Tibial nerve (tissue), 4 donors: ENCODE measurements at places on chromosomes 16 and 17. TPM values are rescaled to one million over a fixed set of nuclear protein-coding genes. Genes with fewer than 3 reads are reported as not detected.

The EPX gene
- total RNA-seq, result not detected

- DNase-seq, result no peak
These were observed 1471.7 kb downstream of the CDH8 start for GRCh38 chr16:60564588-60564987.

DNA sequence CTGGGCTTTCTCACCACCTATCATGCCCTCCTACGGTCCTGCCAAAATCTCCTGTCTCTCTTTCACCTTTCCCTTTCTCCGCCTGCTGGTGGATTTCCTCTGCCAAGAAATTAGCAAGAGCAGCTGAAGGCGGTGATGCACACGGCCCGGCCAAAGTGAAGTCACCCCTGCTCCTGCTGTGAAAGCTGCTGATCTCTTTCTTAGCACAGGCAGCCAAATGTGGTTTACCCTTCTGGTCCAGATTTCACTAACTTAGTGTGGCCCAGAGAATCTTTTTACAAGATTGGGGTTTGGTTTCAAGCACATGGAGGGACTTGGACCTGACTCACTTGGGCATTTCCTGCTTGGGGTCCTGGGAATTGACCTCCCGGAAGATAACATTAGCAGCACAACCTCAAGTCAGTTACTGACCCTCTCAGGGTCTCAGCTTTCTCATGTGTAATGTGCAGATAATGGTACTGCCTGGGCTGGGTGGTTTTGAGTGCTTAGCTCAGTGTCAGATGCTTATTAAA lies 155.7 kb downstream of the SOCS1 start:
- DNase-seq, result peak; percentile 42

GRCh38 chr16:71484006-71484893 lies 4.9 kb downstream of the ZNF19 start:
- peak; percentile 68 for DNase-seq
